ENCODE measurements at places on chromosomes 2 and 18.
A peak's percentile ranks its signal among the peaks of the same experiment; 100 is the strongest.

- peak; percentile 81 for DNase-seq
Observed at GRCh38 chr18:47809420-47809819, 121.0 kb downstream of the SMAD2 start.

DNA sequence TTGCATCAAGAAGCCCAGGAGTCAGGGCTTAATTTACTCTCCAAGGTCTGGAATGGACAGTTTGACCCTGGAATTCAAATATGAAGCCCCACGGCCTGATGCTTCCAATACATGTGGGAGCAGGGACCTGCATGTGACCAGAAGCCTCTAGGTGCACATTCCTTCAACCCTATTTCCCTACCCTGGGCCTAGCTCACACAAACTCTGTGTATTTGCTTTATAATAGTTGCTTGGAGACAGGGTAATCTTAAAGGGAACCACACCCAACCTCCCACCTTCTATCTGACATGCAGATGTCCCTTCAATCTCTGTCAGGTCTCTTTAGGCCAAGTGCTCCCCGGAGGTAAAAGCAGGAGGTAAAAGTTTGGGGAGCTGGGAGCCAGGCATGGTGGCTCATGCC lies 55.4 kb upstream of the PPP1CB start:
- DNase-seq = no peak

DNA sequence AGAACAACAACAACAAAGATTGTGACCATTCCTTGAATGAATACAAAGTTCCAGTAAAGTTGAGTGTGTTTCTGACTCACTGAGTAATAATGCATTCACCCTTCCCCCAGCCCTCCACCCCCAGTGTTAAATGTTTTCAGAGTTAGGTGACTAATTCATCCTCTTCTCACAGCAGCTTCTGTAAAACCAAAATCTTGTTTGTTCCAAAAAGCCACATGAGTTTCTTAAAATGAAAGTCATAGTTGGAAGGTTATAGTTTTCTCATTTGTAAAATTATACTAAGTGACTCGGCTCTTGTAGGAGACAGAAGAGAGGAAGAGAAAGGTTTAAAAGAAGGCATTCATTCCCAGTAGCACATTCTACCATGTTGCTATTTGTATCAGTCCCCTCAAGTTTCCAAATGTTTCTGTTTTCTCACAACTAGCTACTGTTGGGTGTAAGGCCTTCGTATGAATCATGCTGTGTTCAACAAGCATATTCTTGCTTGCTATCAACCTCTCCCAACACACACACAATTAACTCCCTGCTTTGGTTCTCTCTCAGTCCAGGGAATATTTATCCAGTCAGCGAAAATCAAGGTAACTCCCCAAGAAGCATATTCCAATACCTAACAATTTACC lies 75.3 kb downstream of the MBD2 start:
- DNase-seq = no peak

DNA sequence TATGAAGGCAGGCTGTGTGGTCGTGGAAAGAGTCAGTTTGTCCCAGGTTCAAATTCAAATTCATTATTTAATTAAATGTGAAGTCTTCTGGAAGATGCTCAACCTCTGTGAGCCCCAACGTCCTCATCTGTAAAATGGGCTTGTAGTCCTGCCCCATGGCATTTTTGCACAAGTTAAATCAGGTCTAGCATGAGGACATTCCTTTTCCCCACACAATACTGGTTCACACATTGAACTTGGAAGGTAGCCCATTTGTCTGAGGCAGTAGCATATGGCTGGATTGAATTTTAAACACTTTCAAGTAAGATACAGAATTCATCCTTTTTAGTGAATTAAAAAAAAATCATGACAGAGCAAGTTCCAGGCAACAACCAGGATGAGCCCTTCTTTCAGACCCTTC lies 665.4 kb upstream of the HS6ST1 start:
- DNase-seq = no peak

DNA sequence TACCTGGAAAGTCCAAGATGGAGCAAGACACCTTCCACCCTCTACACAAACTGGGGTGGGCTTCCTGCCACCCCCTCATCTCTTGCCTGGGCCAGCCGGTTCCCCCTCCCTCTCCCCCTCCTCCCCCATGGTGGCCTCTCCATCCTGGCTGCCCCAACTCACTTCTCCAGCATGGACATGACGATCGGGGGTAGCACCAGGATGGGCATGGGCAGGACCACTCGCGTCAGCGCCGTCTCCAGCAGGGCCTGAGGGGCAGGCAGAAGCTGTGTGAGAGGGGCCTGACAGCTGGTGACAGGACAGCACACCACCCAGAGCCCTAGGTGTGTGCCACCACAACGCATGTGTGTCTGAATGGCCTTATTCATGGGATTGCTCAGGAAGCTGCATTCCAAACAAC lies 51.0 kb downstream of the EMX1 start:
- no peak for DNase-seq

- DNase-seq = no peak
Observed at GRCh38 chr2:137896467-137896866, 67.8 kb upstream of the HNMT start.

DNA sequence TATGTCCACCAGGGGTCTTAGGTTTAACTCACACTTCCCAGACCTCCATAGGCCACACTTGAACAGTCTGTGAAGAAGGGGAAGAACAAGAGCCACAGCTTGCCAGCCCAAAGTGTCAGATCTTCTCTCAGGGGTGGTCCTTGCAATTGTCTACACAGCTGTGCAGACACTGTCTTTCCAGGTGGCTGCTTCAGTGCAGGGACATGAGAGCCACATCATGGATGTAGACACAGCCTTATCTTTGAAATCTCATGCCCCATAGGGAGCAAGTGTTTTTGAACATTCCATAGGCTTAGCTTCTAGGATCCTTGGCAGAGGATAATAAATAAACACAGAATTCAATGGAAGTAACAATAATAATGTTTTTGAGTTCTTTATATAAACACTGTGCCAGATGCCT lies 6.7 kb downstream of the ZNF407 start:
- no peak for DNase-seq

DNA sequence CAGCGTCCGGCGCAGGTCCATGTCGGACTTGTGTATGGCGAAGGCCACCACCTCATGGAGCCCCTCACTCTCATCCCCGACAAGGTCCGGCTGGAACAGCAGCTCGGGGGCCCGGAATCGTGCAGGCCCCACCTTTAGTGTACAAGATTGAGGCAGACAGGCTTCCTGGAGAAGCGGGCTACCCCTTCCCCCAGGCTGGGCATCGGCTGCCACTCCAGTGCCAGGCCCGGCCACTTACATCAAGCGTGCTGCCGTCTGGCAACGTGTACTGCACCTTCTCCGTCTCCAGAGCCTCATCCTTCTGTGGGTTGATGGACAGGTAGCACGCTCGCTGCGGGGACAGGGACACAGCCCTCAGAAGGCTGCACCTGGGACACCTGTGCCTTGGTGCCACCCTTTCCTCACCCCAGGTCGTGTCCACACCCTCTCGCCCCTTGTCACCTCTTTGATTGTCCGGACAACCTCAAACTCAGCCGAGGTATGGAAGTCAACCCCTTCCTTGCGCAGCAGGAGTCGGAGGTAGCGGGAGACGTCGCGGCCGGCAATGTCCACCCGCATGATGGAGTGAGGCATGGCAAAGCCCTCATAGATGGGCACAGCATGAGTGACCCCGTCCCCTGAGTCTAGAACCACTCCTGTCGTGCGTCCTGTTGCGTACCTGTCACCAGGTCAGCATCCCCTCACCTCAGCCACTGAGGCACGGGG lies 5.7 kb downstream of the ACTR1B start:
- no peak for DNase-seq

DNA sequence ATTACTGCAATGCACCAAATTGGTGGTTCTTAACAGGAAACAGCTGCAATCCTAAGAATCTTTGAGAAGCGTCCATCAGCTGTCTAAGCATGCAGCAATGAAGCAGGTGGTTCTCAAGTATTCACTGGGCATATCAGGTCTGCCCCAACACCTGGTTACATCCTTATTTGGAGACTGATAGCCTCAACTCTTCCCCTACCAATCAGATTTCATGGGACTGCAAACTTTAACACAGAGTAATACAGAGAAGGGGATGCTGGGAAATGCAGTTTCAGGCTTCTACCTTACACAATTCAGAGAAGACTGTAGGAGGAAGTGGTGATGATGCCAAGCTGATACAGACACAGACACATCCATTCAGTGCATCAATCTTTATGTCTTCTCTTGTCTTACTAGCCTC lies 240.5 kb downstream of the BCL2 start:
- DNase-seq = peak; percentile 57

- no peak for DNase-seq
Observed at GRCh38 chr2:9838391-9838790, 4.9 kb upstream of the TAF1B start.

DNA sequence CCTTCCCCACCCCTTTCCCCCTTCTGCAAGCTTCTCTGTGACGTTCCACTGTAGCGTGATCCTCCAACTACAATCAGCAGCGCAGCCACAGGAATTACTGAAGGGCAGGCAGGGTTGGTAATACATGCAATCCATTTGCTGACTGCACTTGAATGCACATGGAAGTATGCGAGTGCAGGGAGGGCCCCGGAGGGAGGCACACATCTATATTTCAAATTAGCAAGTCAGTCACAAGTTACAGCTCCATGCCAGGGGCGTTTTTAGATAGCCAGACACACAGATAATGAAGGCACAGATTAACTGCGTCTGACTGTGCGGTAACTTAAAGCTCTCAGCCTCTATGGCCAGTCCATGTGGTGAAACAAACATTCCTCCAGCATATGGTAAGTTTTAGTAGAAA lies 209.2 kb upstream of the GATA6 start:
- DNase-seq = no peak

GRCh38 chr2:25740810-25741381 lies 67.5 kb upstream of the DTNB start:
- peak; percentile 10 for DNase-seq

- no peak for DNase-seq
Observed at GRCh38 chr2:12486205-12487118, 230.3 kb upstream of the TRIB2 start.

- no peak for DNase-seq
Observed at GRCh38 chr2:33210626-33211025, 263.9 kb downstream of the LTBP1 start.

- no peak for DNase-seq
Observed at GRCh38 chr2:152693033-152693432, 24.2 kb downstream of the PRPF40A start.

DNA sequence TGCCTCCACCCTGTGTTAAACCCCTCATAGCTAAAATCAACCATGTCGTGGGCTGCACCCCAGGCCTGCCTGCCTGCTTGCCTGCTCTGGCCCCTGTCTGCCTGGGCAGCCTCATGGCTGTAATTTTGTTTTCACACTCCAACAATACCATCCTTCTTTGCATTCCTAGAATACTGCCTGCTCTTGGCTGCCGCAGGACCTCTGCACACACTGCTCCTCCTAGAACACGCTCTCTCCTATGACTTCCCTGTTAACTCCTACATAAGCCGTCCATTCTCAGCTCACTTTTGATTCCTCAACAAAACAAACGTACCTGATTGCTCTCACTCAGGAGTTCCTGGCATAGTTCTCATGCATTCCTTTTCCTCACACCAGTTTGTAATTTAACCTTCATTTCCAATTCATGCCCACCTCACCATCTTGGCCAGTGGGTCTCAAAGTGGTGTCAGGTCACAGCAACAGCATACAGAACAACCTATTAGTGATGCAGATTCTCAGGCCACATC lies 2.5 kb downstream of the UXS1 start:
- DNase-seq = no peak

DNA sequence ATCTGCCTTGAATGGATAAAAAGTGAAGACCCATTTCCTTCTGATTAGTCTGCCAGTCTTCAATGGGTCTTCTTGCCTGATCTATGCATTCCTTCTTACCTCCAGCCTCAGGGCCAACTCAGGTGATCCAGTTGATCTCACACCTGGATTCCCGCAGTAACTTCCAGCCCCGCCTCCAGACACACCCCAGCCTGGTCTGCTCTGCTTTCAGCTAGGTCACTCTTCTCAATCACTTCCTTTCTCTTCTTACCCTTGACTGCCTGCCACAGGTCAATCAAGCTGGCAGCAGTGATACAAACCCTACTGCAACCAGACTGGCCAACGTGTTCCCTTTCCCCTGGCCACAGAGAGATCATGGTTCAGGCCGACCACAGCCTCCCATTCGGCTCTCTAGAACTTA lies 263.6 kb downstream of the ZNF516 start:
- DNase-seq = no peak

DNA sequence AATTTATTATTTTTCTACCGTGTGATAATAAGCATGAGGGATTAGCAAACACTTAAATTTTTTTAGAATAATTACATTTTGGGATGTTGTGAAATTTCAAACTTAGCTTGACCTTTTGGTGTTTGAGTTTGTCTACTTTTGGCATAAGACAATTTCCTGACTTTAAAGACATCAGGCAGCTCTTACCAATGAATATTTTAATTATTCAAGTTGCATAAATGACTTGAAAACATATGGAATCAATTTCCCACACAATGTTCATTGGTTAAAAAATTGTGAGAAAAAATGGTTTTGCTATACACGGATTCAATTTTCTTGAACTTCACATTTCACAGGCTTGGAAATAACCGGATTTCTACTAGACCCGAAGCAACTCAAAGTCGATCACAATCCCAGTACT lies 243.4 kb downstream of the IKZF2 start:
- no peak for DNase-seq

DNA sequence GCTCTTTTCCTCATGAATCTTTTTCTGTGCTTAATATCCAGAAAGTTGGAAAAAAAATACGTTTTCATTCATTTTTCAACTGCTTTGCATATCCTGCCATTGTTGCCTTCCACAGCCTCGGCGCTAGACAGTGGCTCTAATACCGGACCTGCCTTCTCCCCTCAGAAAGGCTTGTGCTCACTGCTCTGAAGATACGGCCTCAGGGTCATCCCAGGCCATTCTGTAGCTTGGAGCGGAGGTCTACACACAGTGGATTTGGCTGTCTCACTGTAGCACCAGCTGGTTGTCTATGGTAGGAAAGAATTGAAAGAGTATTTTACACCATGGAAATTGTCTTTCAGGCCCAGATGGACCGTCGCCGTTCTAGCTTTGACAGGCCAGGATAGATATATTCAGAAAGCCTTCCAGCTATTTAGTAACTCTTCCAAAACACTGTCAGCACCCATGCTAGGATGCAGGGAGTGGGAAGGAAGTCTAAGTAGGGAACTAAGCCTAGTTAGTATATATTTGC lies 242.0 kb downstream of the TMEM182 start:
- no peak for DNase-seq

- DNase-seq = no peak
Observed at GRCh38 chr18:78330766-78331165, 648.9 kb upstream of the SALL3 start.

GRCh38 chr2:74080346-74080745 lies 67.4 kb downstream of the BOLA3 start:
- no peak for DNase-seq

- DNase-seq = no peak
Observed at GRCh38 chr18:11581286-11581685, 28.1 kb upstream of the SLC35G4 start.

DNA sequence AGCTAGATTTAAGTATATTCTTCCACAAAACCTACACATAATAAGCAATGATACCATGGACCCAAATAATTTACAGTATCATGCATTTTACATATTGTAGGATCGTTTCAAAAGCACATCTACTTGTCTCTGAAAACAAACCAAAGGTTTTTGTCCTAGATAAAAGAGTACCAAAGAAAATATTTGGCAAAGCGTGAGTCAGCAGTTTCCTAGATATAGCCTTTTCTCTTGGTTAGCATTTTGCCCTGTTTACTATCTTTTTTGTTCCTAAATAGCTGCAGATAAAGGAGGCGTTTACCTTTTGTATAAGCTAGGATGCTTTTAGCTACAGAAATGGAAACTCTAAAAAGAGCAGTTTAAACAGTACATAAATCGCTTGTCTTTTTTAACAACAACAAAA lies 305.8 kb upstream of the GULP1 start:
- no peak for DNase-seq

GRCh38 chr2:217438821-217439220 lies 564.0 kb downstream of the TNS1 start:
- DNase-seq = no peak

- no peak for DNase-seq
Observed at GRCh38 chr18:51051105-51051712, 21.2 kb downstream of the SMAD4 start.

Measured in NCI-H524 (cell line).